Skin of body (tissue), 3 donors: ENCODE measurements at places on chromosomes 12 and 14. TPM values are rescaled to one million over a fixed set of nuclear protein-coding genes. Genes with fewer than 3 reads are reported as not detected.

RIMBP2 gene
- 5.8 TPM for total RNA-seq

LIN7A gene
- 5.9 TPM for total RNA-seq

PTCSC3 gene
- not detected for total RNA-seq

DCN gene
- total RNA-seq, result 1,233 TPM

CRIP2 gene
- total RNA-seq, result 43.2 TPM

KLRF1 gene
- total RNA-seq, result 0.39 TPM

SOX5 gene
- total RNA-seq, result 16.4 TPM

COX8C gene
- not detected for total RNA-seq

ACACB gene
- 155 TPM for total RNA-seq

COCH gene
- 7.9 TPM for total RNA-seq

OAS3 gene
- 7.6 TPM for total RNA-seq

CFAP73 gene
- not detected for total RNA-seq

ACSM4 gene
- total RNA-seq, result not detected
